Right lung (tissue), 10 donors: ENCODE measurements at places on chromosomes 3 and 15.

GRCh38 chr3:3172627-3173026, 6.9 kb downstream of the CRBN start:
- DNase-seq = no peak

DNA sequence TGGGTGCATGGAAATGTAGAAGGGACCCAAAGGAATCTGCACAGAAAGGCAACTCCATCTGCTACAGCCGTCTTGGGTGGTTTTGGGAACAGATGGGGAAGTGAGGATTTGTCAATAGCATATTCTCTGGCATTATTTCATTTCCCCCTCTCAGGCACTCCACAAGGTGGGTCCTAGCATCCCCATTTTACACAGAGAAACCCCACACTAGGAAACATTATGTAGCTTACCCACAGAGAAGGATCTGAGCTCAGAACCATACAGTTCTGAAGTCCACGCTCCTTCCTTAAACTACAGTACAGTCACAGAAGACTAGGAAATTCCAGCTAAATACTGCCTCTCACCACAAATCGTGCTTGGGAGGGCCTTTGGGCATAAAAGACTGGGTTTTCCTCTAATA, 61.2 kb upstream of the CTNNB1 start:
- DNase-seq = no peak

GRCh38 chr3:190053919-190054672, 66.6 kb downstream of the P3H2 start:
- DNase-seq = no peak

DNA sequence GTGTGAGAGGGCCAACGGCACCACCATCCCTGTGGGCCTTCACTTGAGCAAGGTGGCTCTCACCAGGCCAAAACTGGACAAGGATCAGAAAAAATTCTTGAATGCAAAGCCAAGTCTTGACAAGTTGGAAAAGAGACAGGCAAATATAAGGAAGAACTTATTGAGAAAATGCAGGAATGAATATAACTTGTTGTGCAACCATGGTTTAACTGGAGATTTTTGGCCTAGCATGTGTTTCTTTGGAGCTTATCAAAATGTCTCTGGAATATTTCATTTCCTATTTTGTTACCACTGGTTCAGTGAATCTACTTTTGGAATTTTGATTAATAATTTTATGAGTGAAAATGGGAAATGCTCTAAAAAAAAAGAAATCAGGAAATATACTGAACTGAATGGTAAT, 42.5 kb downstream of the MCTP2 start:
- DNase-seq = no peak

DNA sequence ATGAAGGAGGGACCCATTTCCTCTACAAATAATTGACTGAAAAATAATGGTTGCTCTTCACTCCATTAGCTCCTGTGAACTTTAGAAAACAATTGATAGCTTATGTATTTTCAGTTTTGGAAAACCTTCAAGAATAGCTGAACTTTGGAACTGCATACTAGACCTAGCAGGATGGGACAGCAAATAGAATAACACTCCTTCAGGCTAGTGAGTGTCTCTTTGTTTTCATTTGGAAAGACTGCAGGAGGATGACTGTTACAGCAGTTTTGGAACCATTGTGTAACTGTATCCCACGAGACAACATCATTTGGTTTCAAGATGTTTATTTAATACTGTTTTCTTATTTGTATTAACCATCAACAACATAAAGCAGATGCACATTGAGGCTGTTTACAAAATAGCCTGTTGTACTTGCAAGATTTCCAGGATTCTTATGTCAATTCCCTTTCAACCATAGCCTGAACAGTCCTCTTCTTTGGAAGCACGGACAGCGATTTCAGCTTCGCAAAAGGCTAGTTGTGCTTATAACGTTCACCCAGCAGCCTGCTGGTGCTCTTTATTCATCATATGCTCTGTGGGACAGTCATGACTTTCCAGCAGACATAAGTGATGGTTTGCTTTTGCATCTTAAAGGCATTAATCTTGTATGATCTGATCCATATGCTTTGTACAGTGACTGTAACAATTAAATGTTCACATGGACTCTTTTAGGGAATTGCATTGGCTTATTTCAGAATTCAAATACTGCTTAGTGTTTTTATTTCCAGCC, 335.5 kb downstream of the IL5RA start:
- DNase-seq = no peak

DNA sequence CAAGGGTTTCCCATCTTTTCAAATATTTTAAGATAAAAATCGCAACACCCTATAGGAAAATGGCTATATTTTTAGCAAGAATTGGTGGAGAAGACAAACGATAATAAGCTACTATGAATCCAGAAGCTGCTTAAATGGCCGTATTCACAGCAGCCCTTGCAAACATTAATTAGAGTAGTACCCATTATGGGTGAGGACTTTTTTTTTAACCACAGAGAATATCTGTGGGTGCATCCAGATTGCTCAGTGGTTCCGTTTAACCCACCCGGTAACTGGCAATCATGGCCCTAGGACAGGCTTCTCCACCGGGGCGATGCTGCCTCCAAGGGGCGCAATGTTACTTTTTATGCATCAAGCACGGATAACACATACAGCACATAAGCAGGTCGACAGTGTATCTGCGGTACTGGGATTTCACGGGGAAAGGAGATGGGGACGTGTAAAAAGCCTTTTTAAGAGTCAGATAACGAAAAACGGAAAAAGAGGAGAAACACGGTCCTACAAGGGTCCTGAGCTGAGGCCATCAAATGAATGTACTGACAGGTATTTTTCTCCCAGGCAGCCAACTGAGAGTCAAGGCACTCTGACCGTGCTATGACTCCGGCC, 968 bp upstream of the TMEM266 start:
- no peak for DNase-seq

DNA sequence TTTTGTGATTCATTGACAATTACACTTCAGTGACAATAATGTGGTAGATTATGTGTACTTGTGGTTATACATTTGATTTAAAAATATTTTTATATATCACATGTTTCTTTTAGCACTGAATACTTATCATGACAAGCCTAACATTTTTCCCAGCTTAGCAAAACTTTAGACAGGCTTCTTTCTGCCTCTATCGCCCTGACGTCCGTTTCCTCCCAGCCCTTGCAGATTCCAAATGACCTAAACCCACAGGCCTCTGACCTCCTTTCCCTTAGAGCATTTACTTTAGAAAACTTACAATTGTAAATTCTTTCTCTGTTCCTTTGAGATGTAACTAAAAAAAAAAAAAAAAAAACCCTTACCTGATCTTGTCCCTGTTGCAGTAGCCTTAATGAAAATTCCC, 326.1 kb downstream of the UNC13C start:
- no peak for DNase-seq
